Upper lobe of right lung (tissue), 1 donor: ENCODE measurements at places on chromosomes 4 and X. TPM values are rescaled to one million over a fixed set of nuclear protein-coding genes. Genes with fewer than 3 reads are reported as not detected.

- no peaks in the 10 kb centered on the region for H3K4me1 ChIP-seq
- no peak overlapping the region for H3K4me3 ChIP-seq
- H3K27me3 ChIP-seq = no peaks in the 10 kb centered on the region
- no peak overlapping the region for H3K27ac ChIP-seq
- no peak for DNase-seq
Measured at GRCh38 chrX:49282647-49283011, 13.0 kb downstream of the PPP1R3F start.

DNA sequence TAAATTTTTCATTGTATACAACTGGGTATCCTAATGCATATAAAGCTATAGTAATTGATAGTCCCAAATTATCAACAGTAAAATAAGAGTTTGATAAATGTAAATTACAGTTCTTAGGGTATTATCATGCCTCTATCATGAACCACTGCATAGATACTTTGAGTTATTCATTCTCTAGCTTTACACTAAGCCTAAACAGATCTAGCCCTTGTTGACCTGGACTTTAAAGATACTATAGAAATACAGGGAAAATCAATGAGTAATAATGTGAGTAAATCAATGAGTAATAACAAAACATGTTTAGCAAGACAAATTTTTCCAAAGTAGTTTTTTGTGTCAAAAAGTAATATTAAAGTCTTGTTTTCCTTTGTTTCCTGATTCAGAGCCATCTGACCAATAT, 228.4 kb downstream of the SCFD2 start:
- DNase-seq = no peak
- H3K27ac ChIP-seq = no peak overlapping the region
- H3K36me3 ChIP-seq = no peaks in the 10 kb centered on the region
- H3K27me3 ChIP-seq = no peaks in the 10 kb centered on the region

Gene CENPVL2
- not detected for total RNA-seq

Gene CDX4
- total RNA-seq = not detected

GRCh38 chr4:133148690-133149363, at the start of gene PCDH10:
TSS of gene PCDH10 (plus strand) at chr4:133149294. CDS start at chr4:133150141, 847 bp downstream.
- peak; percentile 90 for DNase-seq
- peaks cover 87% of the 10 kb centered on the region for H3K27me3 ChIP-seq
- H3K4me3 ChIP-seq = peak within 1 kb of the TSS; percentile 50
- H3K36me3 ChIP-seq = no peaks in the 10 kb centered on the region
- H3K4me1 ChIP-seq = peaks cover 55% of the 10 kb centered on the region
- H3K27ac ChIP-seq = no peak within 1 kb of the TSS
